Activated CD4-positive, alpha-beta T cell treated with anti-CD3 and anti-CD28 coated beads for 1 hour (primary cell): ENCODE measurements at places on chromosomes 4 and X.

GRCh38 chrX:123833387-123833786 is 26.5 kb upstream of the XIAP start:
- DNase-seq = peak; percentile 38

DNA sequence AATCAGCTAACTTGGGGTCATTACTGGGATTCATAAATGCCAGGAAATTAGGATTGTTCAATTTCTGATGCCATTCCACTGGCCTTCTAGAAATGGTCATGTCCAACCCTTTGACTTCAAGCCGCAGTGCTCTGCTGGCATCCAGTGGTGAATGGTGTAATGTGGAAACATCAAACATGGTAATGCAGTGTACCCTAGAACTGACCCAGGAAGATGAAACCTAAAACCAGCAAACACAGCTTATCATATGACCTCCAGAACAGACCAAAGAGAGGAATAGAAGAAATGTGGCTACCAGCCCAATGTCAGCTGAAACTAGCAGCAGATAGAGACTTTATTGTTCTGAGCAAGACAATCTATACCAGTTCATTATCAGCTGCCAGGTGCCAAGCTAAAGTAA is 13.8 kb downstream of the CXCL13 start:
- no peak for DNase-seq

DNA sequence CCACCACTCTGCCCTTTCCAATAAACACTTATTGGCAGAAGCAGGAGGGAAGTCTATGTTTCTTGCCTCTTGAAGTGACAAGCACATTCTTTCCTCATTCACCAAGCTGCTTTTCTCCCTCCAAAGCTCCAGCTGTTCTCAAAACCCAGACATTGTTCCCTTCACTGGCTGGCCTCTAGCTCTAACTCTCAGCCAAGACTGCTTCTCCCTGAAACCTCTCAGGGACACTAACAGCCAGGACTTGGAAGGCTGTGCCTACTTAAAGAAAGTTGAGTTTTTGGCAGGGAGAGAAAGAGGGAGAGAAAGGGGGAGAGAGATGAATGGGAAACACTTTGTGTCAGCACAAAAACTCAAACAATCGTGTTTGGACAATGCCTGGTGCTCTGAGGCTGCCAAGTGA is 99.5 kb downstream of the COX18 start:
- DNase-seq = no peak

DNA sequence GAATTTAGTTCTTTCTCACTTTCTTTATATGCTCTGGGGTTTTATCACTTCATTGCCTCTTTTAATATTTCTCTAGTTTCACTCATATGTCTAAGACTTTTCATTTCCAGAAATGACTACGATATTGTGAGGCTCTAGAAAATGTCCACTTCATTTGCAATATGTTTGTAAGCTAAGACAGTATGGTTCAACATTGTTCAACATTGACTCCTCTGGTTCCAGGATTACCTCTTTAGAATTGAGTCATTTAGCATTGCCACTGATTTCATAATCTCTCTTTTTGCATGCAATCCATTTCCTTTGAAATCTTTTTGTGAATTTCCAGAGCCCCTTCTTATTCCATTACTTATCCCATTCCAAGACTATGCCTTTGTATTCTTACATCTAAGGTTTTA is 32.3 kb downstream of the BBS12 start:
- no peak for DNase-seq

DNA sequence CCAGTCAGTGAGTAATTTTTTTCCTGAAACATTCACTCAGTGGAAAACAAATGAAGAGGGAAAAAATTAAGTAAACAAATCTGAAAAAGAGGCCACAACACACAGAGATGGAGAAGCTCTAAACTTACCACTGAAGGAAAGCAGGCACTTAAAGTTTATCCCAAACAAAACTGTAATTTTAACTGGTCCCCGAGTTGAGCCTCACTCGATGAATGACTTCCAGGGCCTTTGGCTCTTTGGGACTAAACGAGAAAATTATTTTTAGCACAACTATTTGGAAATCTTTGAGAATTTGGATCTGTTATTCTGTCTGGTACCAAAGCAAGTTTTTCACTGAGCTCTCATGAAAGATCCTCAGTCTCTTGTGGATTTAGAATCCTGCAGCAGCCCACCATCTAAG is at the start of gene C1QTNF7:
C1QTNF7 (plus strand) TSS at position 333 of the 400 bp plus-strand sequence. CDS start 7,711 bp downstream, outside the sequence.
- DNase-seq = no peak

- no peak for DNase-seq
Observed at GRCh38 chr4:147924604-147925412, 192.9 kb downstream of the ARHGAP10 start.

DNA sequence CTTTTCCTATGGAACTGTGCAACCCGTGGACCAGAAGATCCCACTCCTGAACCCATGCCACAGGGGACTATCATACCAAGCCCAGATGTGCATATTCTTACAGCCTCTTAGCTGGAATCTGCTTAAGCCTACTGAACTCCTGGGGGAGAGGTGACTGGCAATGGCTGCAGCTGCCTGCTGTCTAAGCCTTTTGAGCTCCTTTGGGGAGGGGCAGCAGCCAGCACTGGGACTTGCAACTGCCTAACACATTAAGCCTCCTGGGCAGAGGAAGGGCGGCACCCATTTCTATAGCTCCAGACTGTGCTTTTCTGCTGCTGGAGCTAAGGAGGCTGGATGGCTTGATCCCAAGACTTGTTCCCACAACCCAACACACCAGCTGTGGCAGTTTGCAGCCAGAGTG is 117.9 kb upstream of the VEGFC start:
- no peak for DNase-seq

DNA sequence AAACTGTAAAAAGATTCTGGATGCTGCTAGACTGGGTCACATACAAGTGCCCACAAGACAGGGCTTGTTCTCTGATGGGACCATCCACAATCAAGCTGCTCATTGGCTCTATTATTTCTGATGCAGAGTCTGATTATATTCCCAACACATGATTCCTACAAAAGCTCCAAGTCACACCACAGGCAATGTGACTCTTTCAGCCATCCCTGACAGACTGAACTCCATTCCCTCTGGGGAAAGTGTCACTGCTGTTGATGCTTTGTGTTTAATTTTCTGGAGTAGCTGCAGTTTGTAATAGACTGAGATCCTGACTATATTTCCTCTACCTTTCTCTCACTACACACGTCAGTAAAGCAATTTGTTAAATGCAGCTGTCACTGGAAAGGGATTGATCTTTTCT is 55.4 kb upstream of the BCLAF3 start:
- DNase-seq = no peak

DNA sequence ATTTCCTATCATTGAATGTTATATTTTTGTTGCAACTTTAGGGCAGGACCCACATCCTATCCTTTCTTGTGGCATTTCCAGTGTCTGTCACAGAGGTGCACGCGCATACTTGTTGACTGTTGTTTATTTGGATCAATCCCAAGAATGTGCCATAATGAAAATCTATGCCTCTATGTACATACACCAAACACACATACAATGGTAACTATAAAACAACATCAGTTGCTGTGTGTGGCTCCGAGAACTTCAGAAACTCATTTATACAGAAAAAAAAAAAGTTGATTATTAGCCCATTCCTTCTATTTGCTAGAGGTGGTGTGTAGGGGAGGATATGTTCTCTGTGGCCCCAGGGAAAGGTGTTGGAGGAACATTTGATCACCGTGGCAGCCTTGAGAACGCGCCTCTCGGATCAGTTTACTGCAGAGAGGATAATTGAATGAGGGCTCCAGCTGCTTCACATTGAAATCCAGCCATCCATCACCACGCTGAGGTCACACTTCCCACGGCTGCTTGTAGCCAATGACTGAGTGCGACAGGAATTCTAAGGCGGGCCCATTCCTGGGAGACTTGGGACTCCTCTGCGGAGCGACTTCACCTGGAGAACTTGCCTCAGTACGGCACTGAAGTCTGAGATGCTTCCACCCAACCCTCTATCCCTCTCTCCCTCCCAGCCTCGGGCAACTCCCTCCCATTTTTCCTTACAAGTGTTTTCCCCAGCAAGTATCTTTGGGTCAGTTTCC is 19.5 kb downstream of the SMPX start:
- DNase-seq = no peak

- DNase-seq = no peak
Observed at GRCh38 chr4:77443941-77444340, 161.7 kb upstream of the CXCL13 start.

DNA sequence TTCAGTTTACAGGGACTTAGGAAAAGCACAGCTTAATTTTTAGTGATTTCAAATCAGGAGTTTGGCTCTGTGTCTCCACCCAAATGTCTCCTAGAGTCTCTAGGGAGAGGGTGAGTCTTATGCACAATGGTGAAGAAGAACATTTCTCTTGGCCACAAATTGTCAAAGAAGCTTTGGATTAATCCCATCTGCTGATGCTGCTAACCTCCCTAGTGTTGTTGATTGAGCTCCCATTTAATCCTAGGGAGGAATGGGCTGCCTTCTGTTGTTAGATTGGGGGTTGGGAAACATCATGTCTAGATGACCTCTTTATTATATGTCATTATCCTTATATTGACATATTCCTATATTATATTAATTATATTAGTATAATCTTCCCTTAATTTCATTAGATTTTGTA is 50.0 kb upstream of the PASD1 start:
- DNase-seq = no peak

DNA sequence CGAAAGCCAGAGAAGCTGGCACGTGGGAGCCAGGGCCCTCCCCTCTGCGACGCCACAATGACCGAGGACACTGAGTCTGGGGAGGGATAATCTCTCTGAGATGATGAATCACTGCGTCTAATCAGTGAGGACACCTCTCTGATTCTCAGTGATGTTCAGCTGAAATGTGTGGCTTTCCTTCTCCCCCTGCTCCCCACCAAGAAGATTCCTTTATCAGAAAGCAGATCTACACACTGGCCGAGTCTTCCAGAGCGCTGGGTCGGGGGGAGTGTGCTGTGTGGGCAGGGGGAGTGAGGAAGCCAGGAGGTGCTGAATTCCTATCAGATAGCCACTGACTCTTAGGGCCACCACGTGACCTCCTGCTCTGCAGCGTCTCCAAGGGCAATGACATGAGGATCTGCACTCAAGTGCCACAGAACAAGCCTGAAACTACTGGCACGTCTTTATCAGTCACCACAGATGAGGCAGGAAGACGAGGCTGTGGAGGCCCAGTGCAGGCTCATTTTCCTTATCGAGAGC is 89.2 kb downstream of the GATB start:
- no peak for DNase-seq

GRCh38 chrX:136143711-136144110 is 3.6 kb upstream of the FHL1 start:
- no peak for DNase-seq

DNA sequence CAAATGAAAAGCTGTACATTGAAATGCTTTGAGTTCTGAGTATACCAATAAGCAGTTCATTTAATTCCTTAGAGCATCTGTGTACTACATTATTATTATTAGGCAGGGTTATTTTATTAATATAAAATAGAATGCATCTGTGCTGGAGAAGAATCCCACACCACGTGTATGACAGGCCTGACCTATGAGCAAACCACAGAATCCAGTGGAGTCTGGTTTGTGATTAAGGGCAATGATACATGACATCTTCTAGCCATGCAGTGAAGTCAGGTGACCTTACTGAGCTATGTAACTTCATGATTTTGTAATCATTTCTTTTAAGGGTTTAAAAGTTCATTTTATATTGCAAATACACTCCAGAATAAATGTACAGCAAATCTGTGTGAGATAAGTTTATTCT is 1165.0 kb upstream of the TENM3 start:
- DNase-seq = no peak

- peak; percentile 8 for DNase-seq
Observed at GRCh38 chrX:71366674-71367256, 608 bp downstream of the TAF1 start.

DNA sequence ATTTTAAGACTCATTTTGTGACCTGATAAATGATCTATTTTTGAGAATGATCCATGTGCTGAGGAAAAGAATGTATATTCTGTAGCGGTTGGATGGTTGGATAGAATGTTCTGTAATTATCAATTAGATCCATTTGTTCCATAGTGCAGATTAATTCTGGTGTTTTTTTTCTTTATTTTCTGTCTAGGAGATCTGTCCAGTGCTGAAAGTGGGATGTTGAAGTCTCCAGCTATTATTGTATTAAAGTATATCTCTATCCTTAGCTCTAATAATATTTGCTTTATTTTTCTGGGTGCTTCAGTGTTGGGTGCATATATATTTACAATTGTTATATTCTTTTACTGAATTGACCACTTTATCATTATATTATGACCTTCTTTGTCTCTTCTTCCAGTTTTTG is 1344.9 kb upstream of the TENM3 start:
- no peak for DNase-seq

DNA sequence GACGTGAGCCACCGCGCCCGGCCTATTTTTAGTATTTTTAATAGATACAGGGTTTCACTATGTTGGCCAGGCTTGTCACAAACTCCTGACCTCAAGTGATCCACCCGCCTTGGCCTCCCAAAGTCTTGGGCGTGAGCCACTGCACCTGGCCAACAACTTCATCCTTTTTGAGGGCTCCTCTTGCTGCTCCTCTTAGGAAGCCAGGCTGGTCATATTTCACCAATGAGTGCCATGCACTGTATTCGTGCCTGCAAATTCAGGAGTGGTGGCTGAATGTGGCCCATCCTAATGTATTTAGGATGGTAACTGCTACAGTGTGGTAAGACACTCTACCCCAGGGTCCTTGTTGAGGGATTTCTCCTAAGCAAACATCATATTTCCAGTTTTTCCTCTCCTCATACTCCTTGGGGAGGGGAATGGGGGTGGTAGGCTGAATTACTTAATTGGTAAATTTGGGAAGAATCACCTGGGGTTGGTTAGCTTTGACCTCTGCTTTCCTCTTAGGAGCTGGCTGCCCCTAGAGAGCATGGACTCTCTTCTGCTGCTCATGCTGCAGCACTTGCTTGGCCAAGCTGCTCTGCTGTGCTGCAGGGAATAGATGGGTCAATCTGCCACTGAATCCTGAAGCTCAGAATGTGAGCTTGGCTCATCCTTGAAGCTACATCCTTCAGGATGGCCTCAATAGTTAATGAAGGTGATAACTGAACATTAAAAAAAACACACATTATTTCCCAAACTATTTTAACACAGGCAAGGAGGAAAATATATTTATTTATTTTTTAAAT is 167.4 kb downstream of the HS3ST1 start:
- DNase-seq = no peak

DNA sequence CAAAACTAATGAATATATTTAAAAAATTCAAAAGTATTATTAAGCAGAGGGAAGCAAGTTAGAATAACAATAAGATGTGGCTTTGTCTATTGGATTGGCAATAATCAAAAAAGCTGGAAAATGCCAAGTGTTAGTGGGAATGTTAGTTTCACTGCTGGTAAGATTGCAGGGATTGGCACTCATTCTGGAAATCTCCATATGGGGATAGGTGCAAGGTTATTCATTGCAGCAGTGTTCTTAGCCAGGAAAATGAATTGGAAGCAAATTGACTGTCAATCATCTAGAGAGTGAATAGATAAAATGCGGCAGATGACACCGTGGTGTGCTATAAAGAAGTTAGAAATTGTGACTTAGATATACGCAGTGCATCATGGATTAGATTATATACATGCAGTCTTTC is 1615.5 kb upstream of the PCDH7 start:
- DNase-seq = no peak

- DNase-seq = no peak
Observed at GRCh38 chr4:134883831-134884449, 682.4 kb upstream of the PABPC4L start.
